ENCODE measurements at places on chromosomes 13 and 19. TPM values are rescaled to one million over a fixed set of nuclear protein-coding genes. Genes with fewer than 3 reads are reported as not detected.

GRCh38 chr19:55635334-55635717, 5.5 kb upstream of the ZNF580 start:
- no peak for DNase-seq

GRCh38 chr19:7808108-7808507, 21.9 kb upstream of the EVI5L start:
- DNase-seq = no peak

DNA sequence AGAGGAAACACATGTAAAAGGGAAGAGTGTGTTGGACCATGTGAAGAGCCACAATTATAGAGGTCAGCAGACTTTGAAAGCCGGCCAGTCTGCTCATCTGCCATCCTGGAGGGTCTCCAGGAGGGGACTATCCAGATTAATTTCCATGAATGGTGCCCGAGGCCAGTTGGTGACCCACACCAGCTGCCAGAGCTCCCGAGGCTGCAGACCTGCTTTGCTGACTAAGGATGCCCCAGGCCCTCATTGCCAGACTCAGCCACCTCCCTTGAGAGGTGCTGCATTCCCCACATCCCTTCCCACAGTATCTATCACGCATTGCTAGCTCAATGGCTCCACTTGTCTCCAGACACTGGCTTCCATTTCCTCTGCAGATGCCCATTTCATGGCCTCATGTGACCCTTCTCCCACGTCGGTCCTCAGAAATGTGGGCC, 110.3 kb downstream of the NALCN start:
- no peak for DNase-seq

DNA sequence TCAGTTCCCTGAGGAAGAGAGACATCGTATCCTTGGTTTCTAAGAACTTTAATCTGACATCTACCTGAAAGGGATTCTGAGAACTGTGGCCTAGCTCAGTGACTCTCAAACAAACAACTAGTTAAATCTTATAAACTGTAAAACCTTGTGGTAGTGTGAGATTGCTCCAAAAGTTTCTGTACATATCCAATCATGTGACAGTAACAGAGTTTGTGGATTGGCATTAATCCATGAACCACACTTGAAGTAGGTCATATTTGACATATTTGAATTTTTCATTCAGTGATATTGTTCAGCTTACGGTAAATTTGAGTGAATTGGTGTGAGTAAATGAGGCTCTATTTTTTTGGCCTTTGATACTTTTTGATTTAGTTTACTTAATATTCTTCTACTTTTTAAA, 15.0 kb downstream of the TDRD3 start:
- no peak for DNase-seq

Gene SIGLEC9
- total RNA-seq = not detected

- DNase-seq = no peak
Measured at GRCh38 chr19:30911491-30911890, 437.7 kb downstream of the TSHZ3 start.

DNA sequence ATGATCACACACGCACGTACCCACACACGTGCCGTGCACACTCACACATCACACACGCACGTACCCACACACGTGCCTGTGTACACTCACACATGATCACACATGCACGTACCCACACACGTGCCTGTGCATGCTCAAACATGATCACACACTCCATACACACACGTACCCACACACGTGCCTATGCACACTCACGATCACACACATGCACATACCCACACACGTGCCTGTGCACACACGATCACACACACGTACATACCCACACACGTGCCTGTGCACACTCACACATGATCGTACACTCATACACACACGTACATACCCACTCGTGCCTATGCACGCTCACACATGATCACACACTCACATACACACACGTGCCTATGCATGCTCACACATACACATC, 86.8 kb downstream of the RAB20 start:
- no peak for DNase-seq

Gene GPR12
- total RNA-seq = not detected
